Thyroid gland (tissue), 4 donors: ENCODE measurements at places on chromosomes 11 and 22. TPM values are rescaled to one million over a fixed set of nuclear protein-coding genes. Genes with fewer than 3 reads are reported as not detected.

- DNase-seq, result no peak
Observed at GRCh38 chr11:96054870-96055705, 131.2 kb upstream of the MTMR2 start.

- DNase-seq, result no peak
Observed at GRCh38 chr11:102704841-102705240, 728 bp downstream of the MMP27 start.

DNA sequence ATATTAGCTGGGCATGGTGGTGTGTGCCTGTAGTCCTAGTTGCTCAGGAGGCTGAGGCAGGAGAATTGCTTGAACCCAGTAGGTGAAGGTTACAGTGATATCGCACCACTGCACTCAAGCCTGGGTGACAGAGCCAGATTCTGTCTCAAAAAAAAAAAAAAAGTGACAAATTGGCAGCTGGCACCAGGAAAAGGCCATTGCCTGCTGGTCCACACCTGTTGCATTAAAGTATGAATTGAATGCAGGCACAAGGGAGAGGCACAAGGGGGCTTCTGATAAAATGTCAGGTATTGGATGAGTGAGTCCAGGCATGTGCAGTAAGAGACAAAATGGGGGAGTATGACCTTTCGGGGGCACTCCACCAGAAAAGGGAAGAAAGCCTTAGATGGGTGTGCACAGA lies 28.2 kb downstream of the ZNF70 start:
- no peak for DNase-seq

DNA sequence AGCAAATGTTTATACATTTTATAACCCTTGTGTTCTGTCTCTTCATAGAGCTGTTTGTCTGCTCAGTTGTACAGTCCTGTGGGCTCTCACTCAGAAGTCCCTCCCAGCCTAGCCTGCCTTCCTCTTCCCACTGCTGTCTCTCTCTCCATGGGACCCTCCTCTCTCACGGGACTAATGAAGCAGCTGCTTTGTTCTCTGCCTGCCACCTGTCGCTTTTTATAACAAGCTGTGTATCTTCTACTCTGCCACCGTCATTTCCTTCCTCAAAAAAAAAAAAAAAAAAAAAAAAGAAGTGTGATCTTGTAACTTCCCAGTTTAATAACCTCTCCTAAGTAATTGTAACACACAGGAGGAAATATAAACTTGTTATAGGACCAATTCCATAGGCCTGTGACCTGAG lies 92.2 kb upstream of the ALKBH3 start:
- DNase-seq, result no peak

GRCh38 chr11:131855320-131855719 lies 484.9 kb downstream of the NTM start:
- no peak for DNase-seq

DNA sequence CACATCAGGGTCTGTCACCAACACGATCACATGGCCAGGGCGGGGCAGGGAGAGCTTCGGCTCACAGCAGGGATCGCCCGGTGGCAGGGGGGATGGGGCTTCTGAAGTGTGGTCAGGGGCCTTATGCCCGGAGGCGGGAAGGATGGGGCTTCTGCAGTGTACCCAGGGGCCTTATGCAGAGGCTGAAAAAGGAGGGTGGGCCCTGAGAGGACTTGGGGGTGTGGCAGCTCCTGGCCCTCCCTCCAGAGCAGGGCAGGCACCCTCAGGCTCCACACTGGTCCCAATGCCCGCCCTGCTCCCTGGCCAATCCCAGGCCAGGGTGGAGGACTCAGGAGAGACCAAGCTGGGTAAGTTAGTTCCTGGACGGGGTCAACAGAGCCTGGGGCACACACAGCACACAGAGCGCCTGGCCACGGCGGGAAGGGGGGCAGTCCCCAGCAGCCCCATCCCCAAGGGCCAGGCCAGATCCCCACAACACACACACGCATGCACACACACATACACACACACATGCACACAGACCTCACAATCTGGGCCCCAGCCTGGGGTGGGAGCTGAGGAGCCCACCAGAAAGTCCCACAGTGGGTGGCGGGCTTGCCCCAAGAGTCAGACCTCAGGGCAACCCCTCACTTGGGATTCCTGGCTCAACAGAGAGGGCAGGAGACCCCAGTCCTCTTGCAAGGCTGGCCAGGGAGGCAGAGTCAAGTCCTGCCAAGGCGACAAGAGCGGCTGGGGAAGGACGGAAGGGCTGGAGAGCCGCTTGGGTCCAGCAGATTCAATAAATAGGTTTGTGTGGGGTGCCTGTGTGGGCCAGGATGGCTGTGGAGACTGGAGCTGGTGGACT lies 1.1 kb upstream of the CEND1 start:
- DNase-seq, result no peak

GRCh38 chr22:47804281-47804680 lies 1041.8 kb downstream of the TBC1D22A start:
- DNase-seq, result no peak

- DNase-seq, result no peak
Observed at GRCh38 chr11:127461241-127462064, 460.9 kb upstream of the KIRREL3 start.

FRMD8 gene
- 22.5 TPM for total RNA-seq

SYT13 gene
- total RNA-seq, result 12.7 TPM

MUC6 gene
- total RNA-seq, result not detected

CHRM1 gene
- not detected for total RNA-seq

LGR4 gene
- total RNA-seq, result 53.0 TPM

CARD18 gene
- not detected for total RNA-seq

MS4A6E gene
- not detected for total RNA-seq

CACNA1I gene
- total RNA-seq, result 10.7 TPM
